ENCODE measurements at places on chromosomes 12 and 14.

GRCh38 chr14:78950649-78951048, 780.5 kb downstream of the NRXN3 start:
- no peak for DNase-seq

- DNase-seq = no peak
Measured at GRCh38 chr14:22822016-22822570, 6.9 kb upstream of the SLC7A7 start.

DNA sequence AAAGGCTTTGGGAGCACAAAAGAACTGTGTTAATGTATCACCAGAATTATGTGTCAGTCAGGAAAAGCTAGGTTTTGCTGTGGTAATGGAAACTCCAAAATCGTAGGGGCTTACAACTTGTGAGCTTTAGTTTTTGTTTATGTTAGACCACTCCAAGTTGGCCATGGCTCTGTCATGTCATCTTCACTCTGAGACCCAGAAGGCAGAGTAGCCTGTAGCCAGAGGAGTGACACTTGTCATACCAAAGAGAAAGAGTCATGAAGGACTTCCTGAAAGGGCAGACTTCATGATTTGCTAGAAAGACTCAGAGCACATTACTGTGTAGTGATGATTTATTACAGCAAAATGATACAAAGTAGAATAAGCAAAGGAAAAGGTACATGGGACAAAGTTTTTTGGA, 133.6 kb upstream of the SSTR1 start:
- no peak for DNase-seq

DNA sequence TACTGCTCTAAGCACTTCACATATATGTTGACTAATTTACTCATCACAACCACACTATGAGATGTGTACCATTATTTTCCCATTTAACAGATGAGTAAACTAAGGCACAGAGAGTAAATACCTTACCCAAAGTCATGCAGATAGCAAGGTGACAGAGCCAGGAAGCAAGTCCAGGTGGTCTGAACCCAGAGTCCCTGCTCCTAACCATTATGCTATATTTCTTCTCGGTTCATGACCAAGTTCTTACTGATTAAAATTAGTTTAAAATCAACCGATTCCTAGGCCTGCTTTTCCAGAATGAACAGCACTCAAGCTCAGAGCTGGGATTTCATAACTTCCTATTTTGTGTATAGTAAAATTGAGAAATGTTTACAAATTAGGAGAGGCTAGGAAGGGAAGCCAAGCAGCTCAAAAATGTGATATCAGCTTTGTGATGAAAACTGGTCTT, 85.5 kb upstream of the EGLN3 start:
- DNase-seq = no peak

DNA sequence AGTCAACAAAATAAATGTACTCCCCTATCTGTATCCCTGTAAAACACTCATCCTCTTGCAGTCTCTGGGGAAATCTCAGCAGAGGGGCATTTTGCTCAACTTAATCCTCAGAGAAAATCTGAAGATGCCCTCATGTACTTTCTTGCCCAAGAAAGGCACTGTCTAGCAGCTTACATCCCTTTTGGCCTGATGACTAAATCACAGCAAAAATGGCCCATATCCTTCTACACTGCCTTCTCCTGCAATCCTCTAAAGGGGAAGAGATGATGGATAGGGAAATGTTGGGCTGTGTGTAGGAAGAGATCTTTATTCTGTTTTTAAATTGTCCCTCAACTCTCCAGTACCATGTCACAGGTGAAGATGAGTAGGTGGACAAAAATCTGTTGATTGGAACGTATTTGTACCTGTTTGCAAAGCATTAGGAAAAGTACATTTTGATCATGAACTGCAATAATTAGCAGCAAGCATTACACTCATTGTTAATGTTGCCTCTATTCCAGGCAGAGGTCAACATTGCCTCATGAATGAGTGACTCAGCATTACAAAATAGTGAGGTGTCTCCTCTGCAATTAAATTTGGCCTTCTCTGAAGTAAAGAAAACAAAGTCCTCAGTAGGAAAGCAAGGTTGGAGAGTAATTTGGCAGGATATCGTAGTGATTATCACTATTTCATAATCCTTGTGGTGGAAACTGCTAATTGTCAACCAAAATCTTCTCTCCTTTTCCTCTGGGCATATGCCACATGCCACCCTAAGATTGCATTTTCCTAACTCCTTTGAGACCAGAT, 172.4 kb upstream of the CAND1 start:
- no peak for DNase-seq

DNA sequence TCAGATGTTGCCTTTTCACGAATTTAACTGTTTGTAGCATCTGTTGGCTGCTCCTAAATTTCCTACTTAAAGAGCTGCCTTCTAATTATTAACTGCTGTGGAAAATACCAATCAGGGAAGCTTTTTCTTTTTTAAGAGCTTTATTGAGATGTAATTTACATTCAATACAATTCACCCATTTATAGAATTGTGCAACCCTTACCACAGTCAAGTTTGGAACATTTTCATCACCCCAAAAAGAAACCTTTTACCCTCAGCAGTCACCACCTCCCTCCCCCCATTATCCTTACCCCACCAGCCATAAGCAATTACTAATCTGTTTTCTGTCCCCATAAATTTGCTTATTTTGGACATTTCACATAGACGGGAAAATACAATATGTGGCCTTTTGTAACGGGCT, 1.4 kb downstream of the PCNX4 start:
- no peak for DNase-seq

DNA sequence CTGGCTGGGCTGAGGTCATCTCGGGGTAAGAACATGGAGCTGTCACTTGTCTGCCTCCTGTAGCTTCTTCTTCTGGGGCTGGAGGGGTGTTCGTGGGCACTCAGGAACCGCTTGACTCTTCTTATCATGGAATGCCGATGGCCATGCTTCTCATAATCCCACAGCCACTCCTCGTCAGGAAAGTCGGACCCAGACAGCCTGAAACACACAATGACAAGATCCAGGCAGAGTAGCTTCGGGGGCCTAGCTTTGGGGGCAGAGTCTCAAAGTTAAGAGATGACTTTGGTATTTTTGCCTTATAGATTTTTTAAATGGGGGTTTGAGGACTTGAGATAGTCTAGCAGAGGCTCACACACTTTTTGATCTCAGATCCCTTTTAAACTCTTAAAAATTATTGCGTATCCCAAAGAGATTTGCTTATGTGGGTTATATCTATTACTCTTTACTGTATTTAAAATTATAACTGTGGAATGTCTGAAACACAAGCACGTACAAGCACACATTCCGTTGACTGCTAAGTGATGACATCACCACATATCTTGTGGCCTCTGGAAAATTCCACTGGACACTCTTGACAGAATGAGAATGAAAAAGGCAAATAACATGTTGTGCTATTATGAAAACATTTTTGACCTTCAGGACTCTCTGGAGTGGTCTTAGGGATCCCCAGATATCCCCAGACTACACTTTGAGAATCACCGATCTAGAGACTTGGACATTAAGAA, 43.3 kb downstream of the BEST3 start:
- DNase-seq = no peak

DNA sequence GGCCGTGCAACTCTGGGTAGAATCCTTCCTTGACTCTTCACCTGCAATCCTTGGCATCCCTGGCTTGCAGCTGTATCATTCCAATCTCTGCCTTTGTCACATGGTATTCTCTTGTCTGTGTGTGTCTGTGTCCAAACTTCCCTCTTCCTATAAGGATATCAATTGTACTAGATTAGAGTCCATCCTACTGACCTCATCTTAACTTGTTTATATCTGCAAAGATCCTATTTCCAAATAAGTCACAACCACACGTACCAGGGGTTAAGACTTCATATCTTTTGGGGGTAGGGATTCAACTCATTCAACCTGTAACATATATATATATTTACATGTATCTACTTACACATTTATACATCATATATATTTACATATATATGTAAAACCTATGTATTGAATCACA, 29.6 kb upstream of the RASSF3 start:
- no peak for DNase-seq

DNA sequence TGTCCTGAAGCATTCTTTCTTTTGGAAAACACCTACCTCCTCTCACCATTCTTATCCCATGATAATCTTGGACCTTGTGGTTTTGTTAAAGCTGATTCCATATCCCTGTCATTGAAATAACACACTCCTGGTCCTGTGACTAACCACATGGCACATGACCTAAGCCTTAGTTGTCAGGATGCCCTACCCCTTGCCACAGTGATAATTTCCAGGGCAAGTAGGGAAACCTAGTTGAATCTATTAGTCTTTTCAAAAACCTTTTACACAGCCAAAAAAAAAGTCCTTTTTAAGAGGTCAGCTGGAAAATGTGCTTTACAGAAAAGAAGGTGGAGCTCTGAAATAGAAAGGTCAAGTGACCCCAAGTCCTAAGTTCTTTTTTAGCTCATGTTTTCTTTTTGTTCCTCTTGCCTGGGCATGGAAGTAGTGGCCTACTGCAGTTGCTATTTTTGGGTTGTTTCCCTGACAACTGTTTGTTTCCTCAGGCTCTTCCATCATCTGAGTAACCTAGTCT, 608.4 kb downstream of the LRFN5 start:
- no peak for DNase-seq

- DNase-seq = no peak
Measured at GRCh38 chr14:103544388-103545218, 15.6 kb downstream of the TRMT61A start.

DNA sequence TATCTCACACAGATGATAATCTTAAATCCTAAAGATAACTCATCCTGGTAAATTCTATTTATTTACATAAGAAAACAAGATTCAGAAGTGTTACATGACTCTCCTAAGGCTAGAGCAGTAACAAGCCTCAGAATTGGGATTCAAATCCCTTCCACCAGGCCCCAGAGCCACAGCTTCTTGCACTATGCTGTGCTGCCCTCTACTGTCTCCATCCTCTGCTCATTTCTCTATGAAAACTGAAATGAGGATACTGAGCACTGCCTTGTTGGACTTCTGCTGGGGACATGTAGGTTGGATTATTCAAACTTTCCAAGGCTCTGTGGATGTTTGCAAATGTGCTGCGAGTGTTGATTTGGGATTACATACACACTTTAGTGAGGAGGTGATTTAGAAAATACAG, 23.5 kb upstream of the C12orf50 start:
- no peak for DNase-seq

GRCh38 chr12:6866920-6867412, 365 bp upstream of the TPI1 start:
- DNase-seq = no peak

DNA sequence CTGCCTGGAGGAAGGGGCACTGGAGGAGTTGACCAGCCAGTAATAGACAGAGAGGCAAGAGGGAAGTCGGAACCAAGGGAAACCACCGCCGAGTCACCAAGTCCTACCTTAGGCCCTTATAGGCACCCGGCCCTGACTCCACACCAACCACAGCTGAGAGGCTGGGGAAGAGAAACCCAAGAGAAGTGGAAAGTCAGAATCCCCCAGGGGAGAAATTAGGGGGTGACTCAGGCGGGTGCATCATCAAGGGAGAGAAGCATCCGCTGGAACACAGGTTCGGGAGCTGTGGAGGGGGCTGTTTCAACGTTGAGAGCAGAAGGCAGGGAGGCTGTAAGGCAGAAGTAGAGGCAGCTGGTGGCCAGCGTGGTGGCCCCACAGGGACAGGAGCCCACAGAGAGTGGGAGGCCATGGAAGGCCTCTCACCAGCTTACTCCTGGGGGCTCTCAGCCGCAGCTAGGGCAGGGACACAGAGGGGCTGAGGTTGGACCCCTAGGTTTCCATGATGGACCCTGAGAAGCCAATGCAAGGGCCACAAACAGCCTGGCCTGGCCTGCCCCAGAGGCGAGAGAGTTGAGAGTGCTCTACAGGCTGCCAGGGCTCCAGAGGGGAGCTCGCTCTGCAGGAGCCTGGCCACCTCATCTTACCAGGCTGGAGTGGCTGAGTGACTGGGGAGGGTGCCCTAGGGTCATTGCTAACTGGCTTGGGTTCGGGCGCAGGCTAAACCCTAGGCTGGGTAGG, 1.4 kb upstream of the TRMT61A start:
- no peak for DNase-seq

DNA sequence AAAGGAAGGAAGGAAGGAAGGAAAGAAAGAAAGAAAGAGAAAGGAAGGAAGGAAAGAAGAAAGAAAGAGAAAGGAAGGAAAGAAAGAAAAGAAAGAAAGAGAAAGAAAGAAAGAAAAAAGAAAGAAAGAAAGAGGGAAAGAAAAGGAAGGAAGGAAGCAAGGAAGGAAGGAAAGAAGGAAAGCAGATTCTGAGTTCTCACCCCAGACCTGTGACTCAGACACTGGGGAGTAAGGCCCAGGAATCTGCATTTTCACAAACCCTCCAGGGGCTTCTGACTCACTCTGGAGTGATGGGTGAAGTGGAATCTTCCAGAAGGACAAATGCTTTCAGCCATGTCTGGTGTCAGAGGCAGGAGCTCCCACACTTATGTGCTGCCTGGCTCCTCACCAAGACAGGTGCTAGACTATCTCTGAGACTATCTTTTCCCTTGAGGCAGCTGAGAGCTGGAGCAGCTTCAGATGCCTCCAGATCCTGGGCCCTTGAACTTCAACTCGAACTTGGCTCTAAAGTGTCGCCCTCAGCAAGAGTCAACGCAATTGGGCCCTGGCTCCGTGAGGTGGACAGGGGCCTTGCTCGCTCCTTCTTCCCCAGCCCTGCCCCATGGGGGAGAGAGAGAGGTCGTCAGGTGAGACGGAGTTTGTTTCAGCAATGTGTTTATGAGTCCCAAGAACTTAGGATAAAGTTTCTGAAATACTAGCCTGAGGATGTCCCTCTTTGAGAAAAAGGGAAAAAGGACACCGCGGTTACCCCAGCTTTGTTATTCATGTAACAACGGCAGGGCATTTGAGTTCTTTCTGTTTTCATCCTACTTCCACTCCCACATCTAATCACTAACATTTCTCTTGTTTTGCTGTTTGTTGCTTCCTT, 19.8 kb upstream of the SCARB1 start:
- no peak for DNase-seq

- DNase-seq = no peak
Measured at GRCh38 chr12:765840-766239, 13.5 kb downstream of the WNK1 start.

GRCh38 chr14:72680853-72681640, 212.9 kb downstream of the DPF3 start:
- no peak for DNase-seq

DNA sequence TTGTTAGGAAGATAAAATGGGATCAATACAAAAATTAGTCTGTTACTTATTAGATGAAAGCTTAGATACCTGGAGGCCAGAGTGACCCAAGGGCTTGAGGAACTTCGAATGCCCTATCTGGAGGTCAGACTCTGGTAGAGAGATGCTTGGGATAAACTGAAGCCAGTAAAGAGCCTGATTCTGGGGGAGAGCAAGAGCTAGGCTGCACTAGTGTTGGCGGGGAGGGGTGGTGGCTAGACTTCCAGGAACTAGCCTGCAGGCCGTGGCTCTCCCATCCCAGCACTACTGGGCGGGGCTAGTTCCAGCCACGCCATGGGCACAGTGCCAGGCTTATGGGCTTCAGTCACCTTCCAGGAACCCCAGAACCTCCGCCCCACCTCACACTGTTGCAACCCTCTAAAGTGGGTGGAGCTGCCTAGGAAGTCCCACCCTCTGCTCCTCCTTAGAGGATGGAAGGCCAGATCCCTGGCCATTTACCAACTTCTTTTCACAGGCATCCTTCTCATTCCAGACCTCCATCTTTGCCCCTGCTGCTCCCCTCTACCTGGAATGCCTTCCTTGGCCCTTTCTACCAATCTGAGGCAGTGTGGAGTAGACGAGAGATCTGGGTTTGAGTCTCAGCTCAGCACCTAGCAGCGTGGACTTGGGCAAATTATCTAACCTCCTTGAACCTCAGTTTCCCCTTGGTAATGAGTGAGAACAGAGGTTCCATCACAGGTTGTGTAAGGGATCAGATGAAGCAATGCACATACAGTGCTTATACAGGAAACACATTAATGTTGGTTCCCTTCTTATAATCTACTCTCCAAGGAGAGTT, 6.3 kb upstream of the NFE2 start:
- DNase-seq = no peak

Measured in mesothelial cell of epicardium (in vitro differentiated cells).